ENCODE measurements at places on chromosomes 13 and 19.

DNA sequence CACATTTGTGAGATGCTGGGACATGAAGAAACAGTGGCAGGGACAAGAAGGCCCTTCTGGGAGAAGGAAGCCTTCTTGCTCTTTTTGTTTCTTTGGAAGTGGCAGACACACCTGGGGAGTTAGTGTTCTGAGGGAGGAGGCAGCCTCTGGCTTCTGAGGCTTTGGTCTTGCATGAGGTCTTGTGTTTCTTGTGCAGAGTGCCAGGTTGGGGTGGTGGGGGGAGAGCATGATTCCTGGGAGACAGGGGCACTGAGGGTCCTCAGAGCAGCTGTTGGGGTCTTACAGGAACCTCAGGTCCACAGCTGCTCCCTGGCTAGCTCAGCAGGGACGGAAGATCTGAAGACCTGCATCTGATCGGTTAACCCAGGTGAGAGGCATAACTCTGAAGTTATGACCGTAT is 167.5 kb upstream of the ZNF536 start:
- DNase-seq = no peak

GRCh38 chr13:109764045-109764444 is 22.3 kb downstream of the IRS2 start:
- DNase-seq = no peak

DNA sequence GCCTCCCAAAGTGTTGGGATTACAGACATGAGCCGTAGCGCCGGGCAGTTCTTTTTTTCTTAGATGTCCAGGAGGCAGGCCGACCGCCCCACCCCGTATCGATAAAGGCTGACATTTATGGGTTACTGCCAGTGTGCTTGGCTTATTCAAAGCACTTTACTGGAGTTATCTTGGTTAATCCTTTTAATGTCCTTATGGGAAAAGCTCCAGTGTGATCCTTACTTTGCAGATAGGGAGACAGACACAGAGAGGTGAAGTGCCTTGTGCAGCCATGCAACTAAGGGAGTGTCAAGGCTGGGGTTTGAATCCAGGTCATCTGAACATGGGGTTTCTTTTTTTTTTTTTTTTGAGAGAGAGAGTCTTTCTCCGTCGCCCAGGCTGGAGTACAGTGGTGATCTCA is 19.2 kb downstream of the NCAN start:
- no peak for DNase-seq

DNA sequence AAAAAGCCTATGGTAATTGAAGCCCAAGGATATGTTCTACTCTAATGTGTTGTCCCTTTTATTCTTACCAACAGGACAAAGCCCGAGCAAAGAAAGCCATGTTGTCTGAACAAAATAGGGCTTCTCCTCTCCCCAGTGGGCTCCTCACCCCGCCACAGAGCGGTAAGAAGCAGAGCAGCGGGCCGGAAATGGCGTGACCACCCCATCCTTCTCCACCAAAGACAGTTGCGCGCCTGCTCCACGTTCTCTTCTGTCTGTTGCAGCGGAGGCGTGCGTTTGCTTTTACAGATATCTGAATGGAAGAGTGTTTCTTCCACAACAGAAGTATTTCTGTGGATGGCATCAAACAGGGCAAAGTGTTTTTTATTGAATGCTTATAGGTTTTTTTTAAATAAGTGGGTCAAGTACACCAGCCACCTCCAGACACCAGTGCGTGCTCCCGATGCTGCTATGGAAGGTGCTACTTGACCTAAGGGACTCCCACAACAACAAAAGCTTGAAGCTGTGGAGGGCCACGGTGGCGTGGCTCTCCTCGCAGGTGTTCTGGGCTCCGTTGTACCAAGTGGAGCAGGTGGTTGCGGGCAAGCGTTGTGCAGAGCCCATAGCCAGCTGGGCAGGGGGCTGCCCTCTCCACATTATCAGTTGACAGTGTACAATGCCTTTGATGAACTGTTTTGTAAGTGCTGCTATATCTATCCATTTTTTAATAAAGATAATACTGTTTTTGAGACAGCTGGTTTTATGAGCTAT is 12.0 kb downstream of the CCNE1 start:
- no peak for DNase-seq

Measured in T-helper 2 cell (primary cell).